ENCODE measurements at places on chromosomes 5 and 9.

GRCh38 chr5:172830876-172831662 lies 3.0 kb upstream of the ERGIC1 start:
- no peak for DNase-seq

- no peak for DNase-seq
These were observed 1728.3 kb upstream of the CDH9 start for GRCh38 chr5:28766565-28767158.

GRCh38 chr5:13508559-13508958 lies 435.9 kb downstream of the DNAH5 start:
- no peak for DNase-seq

GRCh38 chr9:121626012-121626411 lies 25.4 kb upstream of the DAB2IP start:
- no peak for DNase-seq

DNA sequence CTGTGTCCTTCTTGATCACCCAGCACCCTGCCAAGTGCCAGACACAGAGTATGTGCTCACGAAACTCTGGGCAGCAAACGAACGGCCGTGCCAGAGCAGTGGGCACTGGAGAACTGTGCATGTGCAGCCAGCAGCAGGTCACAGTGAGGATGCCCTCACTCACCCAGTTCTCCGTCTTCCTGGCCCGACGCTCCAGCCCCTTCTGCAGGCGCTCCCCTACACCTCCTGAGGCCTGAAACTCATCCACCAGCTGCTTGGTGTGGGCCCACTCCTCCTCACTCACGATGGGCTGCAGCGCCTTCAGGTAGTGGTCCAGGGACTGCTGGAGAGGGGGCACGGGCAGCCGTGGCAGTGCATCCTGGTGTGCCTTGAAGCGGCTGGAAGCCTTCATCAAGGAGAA lies 2.9 kb downstream of the CRAT start:
- DNase-seq = no peak

DNA sequence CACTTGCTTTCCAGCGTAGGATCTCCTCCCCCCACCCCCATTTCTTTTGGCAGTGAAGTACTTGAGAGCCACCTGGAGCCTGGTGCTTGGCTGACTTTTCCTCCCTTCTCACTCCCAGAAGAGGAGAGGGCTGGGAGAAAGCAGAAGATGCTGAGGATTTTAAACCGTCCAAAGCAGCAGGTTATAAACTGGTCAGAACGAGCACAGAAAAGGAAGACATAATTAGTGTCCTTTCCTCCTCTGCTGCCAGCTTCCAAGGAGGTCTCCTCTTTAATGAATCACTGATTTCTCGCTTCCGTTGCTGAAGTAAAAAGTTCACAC lies 563 bp upstream of the FGF10 start:
- no peak for DNase-seq

- DNase-seq = no peak
These were observed 6.1 kb downstream of the GARIN3 start for GRCh38 chr5:157160001-157160400.

DNA sequence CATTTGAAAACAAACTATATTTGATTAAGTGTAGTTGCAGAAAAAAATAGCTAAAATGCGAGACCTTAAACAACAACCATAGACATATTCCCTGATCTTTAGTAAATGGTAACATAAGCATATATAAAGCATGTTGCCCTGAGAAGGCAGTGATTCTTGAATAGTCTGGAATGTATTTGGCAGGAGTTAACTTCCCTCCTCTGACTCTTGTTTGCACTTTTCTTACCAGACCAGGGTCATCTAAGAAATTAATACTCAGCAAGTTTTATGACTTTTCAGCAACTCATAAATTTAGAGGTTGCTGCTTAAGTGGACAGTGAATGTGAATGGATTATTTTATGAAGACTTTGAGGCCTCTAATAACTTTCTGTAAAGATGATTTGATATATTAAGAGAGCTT lies 55.3 kb upstream of the NUDT12 start:
- DNase-seq = no peak

GRCh38 chr5:171714851-171715250 lies 70.8 kb upstream of the SMIM23 start:
- DNase-seq = peak; percentile 32

DNA sequence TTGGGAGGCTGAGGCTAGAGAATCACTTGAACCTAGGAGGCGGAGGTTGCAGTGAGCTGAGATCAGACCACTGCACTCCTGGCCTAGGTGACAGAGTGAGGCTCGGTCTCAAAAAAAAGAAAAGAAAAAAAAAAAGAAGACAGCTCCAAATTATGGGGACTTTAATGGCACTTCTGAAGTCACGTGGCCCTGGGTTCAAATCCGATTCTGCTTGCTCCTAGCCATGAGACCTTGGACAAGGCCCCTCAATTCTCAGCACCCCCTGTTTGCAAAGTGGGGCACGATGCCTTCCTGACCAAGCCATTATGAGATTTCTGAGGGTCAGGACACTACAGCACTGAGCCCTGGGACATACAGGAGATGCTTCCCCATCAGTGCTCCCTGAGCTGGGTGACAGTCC lies 1.1 kb upstream of the ENG start:
- DNase-seq = no peak

DNA sequence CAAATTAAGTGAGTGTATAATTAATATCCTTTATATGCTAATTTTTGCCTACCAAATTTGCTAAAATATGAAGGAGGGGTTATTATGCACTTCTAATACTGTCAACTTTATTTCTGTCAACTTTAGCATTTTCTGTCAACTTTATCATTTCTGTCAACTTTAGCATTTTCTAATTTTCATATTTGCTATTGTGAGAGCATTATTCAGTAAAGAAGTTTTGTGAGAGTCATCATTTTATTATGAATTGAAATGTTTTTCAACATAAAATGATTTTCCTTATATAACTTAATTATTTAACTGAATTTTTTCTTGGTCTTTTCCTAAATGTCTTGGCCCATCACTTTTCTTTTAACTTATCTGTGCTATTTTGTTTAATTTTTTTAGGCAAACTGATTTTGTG lies 58.2 kb downstream of the FBXO4 start:
- DNase-seq = no peak

DNA sequence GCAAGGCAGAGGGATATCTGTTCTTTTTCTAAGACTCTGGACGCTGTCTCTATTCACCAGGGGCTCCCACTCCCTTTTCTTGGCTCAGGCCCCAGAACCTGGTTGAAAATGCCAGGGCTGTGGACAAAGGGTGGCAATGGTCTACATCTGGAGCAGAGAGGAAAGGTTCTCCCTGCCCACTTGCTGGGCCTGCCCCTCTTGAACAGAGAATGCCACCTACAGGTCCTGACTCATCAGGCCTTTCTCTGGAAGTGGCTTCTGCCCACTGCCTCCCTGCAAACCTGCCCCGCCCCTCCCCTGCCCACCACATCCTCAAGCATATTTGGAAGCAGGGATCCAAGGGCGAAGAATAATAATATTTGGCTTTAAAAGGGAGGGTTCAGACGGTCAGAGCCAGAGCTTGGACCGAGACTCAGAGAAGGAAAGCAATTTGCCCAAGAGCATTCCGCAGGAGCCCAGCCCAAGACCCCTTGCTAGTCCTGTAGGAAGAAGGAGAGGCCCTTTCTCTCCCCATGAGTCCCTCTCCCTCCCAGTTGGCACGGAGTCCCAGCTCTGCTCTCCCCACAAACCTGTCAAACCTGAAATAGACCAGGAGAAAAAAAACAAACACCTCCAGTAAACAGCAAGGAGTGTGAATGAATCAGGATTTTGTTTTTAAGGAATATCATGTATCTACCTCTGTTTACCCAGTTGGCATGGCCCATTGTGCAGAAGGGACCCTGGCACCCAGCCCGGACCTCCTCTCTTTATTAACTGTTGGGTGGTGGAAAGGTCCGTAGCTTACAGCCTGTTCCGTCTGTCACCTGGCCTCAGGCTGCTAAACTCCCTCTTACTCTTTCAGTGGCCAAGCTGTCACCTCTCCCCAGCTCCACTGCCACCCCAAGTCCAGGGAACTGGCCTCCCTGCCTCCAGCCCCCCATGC lies 37.7 kb upstream of the STXBP1 start:
- DNase-seq = no peak

DNA sequence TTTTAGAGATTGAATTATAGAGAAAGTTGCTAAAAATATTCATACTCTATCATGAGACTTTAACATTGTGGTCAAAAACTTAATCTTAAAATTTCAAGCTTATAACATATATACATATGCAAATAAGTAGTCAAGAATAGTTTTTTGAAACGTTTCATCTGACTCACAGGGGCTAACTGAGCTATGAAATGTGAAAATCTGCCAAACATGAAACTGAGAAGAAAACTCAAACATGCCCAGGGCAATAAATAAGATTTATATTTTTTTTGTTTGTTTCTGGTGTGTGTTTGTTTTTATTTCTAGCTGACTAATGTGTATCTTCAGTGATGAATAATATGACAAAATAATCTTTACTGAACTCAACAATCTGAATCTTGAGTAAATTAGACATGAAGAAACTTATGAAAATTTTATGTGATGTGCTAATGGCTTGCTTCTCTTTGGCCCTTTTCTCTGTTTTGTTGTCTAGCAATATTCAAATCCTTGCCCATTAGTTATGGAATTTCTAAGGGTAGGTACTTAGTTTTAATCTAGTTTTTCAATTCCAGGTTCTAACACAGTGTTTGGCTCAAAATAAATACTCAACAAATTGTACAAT lies 99.9 kb downstream of the FAM174A start:
- no peak for DNase-seq

- no peak for DNase-seq
These were observed 152.9 kb upstream of the MOCS2 start for GRCh38 chr5:53262348-53262970.

DNA sequence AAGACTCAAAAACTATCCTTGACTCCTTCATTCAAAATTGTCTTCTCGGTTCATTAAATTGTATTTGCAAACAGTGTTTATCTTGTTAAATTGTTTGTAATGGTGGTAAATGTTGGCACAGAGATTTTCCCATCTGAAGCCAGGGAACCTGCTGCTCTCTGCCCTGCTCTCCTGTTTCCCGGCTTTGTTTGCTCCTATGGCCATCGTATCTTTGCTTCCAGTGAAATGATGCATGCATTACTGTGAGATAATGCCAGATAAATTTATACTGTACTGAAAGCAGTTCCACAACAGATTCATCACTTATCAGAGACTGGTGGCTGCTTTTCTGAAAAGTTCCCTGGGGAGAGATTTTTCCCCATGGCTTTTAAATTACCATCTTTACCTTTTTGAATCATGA lies 81.4 kb downstream of the CD180 start:
- no peak for DNase-seq

GRCh38 chr5:66529704-66530103 lies 66.5 kb upstream of the MAST4 start:
- no peak for DNase-seq

DNA sequence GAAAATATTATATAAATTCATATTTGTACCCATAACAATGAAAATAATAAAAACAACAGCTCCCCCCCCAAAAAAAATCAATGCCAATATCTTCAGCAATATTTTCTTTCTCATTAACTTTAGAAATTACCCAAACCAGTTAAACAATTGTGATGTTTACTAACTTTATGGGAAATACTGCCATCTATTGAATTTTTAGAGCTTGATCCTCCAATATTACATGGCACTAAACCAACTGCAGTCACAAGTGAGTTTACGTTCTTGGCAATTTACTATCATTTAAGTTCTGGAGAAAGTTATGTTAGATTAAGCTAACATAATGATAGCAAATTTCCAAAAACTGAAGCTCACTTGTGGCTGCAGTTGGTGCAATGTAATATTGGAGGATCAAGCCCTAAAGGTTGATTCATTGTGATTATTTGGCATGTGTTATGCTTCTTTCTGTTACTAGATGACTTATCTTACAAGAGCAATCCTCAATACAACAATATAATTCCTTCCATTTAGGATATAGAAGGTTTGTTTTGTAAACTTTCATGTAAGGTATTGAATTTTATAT lies 379.5 kb downstream of the CDH18 start:
- DNase-seq = no peak

- no peak for DNase-seq
These were observed 77.3 kb downstream of the PALM2AKAP2 start for GRCh38 chr9:109857336-109857735.

- peak; percentile 76 for DNase-seq
These were observed 141.4 kb downstream of the NPR3 start for GRCh38 chr5:32852535-32852934.

GRCh38 chr9:129853614-129854013 lies 18.4 kb downstream of the USP20 start:
- no peak for DNase-seq

GRCh38 chr5:87233143-87233542 lies 34.5 kb upstream of the RASA1 start:
- no peak for DNase-seq

GRCh38 chr5:159419576-159419975 lies 89.3 kb upstream of the IL12B start:
- no peak for DNase-seq

DNA sequence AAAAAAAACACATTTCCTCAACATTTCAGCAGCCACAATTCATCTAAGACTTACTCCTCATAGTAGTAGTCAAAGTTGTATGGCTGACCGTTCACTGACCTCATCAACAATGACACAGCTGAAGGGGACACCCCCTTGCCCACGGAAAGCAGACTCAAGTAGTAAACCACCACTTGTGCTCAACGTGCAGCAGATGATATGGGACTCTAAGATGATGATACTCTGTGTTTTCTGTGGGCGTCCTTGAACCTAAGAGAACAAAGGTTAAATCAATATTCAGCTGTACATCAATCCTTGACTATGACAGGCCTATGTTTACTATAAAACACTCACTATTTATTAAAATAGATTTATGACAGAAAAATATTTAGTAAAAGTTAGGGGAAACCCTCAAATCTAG lies 71.6 kb downstream of the SETX start:
- no peak for DNase-seq

- no peak for DNase-seq
These were observed 152.3 kb downstream of the HSD17B3 start for GRCh38 chr9:96149533-96150280.

- DNase-seq = no peak
These were observed 186.5 kb downstream of the NSG2 start for GRCh38 chr5:174231956-174232487.

DNA sequence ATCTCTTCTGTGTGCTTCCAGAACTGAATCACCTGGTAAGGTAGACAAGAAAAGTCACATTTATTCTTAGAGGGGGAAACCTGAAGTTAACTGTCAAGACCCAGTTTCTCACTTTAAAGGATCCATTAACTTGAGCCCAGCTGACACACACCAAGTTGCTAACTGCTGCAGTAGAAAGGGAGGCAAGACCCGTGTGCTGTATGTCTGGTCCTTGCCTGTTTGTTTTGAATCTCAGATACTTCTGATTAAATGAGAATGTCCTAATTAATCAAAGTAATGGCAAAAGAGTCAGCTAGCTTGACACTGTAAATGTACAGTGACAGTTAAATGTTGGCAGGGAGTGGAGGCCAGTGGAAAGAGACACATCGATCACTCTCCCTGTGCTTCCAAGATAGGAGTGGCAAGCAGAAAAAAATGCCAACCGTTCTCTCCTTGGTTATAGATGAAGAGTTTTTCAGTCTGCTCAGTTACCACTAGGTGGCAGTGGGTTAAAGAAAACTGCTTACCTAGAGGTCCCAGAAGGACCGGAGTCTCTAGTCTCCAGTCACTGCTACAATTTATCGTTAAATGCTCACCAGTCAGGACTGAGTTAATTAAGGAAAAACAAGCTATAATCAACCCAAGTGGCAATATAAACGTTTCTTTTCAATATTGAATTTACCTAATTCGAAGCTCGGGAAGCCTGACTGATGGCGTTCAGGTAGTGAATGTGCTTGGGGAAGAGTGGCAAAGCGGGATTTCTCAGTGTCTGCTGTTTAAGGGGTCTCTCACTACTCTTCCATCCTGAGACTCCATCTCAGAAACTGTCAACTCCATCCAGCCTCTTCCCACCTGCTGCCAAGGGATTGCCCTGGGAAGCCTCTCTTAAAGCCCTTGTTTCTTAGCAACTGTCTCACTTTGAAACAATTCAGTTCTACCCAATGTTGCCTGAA lies 18.4 kb downstream of the LSM11 start:
- no peak for DNase-seq
